ENCODE measurements at places on chromosomes 2 and 18.

DNA sequence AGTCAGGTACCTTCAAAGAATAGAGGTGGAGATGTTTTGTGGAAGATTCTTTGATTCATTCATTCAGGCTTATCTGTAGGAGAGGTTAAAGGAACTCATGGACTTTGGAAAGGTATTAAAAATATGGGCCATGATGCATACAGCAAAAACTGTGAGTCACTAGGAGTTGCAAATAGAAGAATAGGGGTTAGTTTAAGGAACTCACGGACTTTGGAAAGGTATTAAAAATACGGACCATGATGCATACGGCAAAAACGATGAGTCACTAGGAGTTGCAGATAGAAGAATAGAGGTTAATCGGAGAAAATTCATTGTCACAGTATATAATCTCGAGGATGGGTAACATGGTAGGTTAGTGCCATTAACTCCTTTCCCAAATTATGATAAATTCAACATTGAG is 41.2 kb downstream of the SLC9A2 start:
- DNase-seq: no peak

DNA sequence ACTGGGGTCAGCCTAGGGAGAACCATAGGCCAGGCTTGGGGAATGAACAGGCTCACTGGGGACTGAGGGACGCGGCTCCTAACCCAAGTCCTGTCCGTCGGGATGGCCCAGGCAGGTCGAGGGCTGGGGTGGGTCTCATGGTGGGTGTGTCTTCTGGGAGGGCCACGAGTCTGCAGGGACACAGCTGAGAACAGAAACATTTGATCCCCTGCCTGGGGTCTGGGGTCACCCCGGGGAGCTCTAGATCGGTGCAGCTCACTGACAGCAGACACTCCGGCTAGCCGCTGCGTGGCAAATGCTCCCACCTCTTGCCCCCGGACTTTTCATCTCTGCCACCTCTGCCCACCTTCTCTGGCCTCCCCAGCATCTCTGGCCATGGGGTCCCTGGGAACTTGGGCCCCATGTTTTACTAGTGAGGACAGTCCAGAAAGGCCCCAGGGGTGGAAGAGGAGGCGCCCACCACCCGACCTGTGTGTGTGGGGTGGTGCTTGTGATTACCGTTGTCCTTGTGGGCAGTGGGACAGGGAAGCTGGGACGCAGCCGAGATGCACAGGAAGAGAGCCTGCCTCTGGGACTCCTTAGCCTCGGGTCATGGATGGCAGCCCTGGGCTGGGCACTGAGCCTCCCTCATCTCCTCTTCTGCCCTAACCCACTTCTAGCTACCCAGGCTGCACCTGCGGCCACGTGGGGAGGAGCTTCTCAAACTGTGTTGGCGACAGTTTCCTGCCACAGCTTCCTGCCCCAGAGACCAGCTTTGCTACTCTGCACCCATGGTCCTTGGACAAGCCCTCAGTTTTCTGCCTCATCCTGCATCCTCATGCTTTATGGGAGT is 4.9 kb downstream of the ZAP70 start:
- peak; percentile 66 for DNase-seq

- no peak for DNase-seq
Measured at GRCh38 chr18:6557770-6558248, 143.1 kb upstream of the L3MBTL4 start.

DNA sequence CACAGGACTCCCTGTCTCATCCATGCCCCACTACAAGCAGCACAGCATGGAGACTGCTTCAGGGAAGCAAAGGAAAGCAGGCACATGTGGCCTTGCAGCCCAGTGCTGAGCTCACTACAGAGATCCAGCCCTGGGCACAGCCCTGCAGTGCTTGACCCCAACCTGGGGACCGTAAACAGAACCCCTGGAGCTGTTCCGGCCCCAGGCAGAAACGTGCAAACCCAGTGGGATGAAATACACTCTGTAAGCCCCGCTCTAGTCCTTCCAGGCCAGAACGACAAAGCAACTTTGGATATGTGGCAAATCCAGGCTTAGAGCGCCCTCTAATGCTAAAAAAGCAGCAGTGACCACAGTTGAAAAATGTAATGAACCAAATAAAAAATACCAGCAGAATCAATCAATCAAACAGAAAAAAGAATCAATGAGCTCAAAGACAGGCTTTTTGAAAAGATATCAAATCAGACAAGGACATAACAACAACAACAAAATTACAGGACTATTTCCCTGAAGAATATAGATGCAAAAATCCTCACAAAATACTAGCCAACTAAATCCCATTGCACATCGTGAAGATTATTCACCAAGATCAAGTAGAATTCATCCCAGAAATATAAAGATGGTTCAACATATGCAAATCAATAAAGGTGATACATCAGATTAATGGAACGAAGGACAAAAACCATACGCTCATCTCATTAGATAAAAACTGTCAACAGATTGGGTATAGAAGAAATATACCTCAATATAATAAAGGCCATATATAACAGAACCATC is 45.6 kb downstream of the ZNF519 start:
- DNase-seq: no peak

DNA sequence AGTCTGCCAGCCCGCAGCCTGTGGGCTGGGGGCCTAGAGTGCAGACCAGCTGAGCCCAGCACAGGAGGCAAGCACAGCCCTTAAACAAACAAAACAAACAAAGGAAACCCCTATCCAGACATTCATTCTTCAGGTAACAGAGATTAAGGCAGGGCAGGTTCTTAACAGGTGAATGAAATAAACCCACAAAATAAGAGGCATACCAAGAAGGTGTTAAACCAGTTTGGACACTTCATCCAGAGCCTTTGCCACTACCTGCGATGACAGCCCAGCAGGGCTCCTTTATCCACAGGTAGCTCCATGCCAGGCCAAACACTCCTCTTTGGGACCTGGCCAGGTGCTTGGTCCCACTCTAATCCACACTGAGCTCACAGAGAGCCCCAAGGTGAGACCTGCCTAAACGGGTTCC is 209.7 kb upstream of the SIX2 start:
- DNase-seq: no peak

- DNase-seq: no peak
Measured at GRCh38 chr2:70014959-70015358, 53.5 kb upstream of the ASPRV1 start.

GRCh38 chr2:119431155-119431975 is at the start of gene TMEM37:
TMEM37 (plus strand) TSS chr2:119431854; CDS start chr2:119431904, 50 bp downstream.
- DNase-seq: no peak

All from stimulated activated CD8-positive, alpha-beta memory T cell treated with anti-CD3 and anti-CD28 coated beads, Interleukin-15, amount 100 ng/mL, for 48 hours (primary cell).